ENCODE measurements at places on chromosomes 6 and 20.

DNA sequence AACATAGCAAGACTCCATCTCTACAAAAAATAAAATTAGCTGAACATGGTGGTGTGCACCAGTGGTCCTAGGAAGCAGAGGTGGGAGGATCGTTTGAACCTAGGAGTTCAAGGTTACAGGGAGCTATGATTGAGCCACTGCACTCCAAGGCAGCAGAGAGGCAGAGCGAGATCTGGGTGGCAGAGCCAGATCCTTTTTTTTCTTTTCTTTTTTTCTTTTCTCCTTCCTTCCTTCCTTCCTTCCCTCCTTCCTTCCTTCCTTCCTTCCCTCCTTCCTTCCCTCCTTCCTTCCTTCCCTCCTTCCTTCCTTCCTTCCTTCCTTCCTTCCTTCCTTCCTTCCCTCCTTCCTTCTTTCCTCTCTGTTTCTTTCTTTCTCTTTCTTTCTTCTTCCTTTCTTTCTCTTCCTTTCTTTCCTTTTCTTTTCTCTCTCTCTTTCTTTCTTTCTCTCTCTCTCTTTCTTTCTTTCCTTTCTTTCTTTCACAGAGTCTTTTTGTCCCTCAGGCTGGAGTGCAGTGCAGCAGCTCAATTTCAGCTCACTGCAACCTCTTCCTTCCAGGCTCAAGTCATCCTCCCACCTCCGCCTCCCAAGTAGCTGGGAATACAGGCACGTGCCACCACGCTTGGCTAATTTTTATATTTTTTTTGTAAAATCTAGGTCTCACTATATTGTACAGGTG, 9.2 kb upstream of the VSTM2L start:
- no peak for DNase-seq

DNA sequence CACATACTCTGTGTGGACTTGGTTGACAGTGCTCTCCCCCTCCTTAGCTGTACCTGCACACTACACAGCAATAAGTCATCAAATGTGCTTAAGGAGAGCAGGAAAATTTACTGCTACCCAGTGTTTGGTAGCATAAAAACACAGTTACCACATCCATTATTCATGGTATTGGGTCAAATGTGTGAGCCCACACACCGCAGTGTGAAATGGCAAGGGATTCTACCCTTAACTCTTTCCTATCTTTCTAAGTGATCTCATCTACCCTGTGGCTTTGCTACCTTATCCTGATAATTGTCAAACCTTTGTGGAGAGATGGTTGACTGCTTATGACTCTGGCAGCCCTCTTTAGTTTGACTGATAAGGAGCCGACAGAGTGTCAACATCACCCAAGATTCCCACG, 47.6 kb downstream of the STX11 start:
- DNase-seq, result no peak

DNA sequence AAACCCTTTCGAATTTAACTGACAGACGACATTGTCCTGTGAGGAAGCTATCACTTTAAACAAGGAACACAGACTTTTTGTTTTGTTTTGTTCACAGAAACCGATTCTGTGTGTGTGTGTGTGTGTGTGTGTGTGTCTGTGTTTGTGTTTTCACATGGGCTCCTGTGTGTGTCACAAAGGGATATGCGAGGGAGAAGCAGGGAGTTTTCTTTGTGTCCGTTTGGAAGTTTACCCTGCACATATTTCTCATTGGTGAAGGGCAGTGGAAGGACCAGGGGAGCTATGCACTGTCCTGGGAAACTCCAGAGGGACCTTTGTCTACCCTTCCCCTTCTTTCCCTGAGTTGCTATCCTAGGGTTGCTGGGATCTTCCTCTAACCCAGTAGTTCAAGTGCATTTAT, 17.7 kb downstream of the POM121L2 start:
- DNase-seq, result no peak

- no peak for DNase-seq
Measured at GRCh38 chr6:100484474-100484873, 19.8 kb upstream of the SIM1 start.

GRCh38 chr20:19112828-19113227, 99.6 kb upstream of the SLC24A3 start:
- no peak for DNase-seq

DNA sequence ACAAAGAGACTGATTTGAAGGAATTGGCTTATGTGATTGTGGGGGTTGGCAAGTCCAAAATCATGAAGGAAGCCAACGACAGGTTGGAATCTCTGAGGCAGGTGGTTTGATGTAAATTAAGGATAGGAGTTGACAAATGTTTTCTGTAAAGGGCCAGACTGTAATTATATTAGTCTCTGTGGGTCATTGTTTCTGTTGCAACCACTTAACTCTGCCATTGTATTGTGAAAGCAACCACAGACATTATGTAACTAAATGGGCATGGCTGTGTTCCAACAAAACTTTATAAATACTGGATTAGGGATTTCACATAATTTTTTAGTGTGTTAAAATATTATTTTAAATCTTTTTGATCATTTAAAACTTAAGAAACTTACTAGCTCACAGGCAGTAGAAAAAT, 199.2 kb upstream of the MYLIP start:
- DNase-seq, result no peak

GRCh38 chr6:330948-331347, 38.7 kb downstream of the DUSP22 start:
- no peak for DNase-seq

GRCh38 chr6:141472162-141472928, 660.4 kb upstream of the GJE1 start:
- no peak for DNase-seq

GRCh38 chr6:68476611-68477010, 158.5 kb upstream of the ADGRB3 start:
- DNase-seq, result no peak

DNA sequence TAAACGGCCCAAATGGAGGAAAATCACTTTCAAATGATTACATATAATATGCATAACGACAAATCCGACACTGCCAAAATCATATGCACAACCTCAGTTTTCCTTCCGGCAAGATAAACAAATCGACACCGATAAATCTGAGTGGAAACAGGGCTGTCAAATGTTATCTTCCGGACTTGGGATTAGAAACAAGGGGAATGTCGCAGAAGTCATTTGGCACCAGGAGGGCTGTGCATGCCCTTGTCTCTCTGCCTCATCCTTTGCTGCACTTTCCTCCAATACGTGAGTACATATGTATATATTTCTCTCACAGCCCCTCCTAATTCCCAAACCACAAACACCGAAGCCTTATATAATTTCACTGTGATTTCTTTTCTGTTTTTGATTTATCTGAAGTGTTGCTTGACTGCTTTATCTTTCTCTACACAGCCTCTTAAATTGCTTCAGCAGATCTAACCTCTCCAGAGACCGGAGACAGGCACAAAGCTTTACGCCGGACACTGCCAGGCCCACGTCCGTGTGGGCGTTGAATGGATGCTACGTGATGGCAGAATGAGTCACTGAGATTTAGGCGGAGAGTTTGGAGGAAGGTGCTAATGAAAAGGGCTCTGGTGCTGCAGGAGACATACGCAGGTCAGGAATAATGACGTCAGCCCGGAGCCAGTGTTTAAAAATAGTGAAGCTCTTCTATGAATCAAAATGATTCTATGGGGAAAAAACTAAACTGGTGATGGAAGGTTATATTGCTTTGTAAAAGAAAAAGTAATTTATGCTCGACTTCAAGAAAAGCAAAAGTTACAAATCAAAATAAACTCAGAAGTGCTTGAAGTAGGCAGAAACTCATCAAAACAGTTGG, 21.0 kb upstream of the PRELID3B start:
- no peak for DNase-seq

DNA sequence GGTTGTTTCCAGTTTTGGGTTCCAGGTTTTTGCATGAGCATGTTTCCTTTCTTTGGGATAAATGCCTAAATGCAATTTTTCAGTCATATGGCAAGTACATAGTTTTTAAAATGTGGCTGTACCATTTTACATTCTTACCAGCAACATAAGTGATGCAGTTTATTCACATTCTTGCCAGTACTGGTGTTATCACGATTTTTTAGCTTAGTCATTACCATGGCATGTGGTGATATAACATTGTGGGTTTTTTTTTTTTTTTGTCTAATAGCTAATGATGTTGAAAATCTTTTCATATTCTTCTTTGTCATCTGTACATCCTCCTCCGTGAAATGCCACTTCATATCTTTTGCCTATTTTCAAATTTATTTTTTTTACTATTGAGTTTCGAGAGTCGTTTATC, 2.9 kb upstream of the TDRD6 start:
- DNase-seq, result no peak

GRCh38 chr6:19070520-19070919, 683.4 kb downstream of the RNF144B start:
- DNase-seq, result no peak

- DNase-seq, result no peak
Measured at GRCh38 chr20:13068336-13068735, 59.6 kb downstream of the SPTLC3 start.

DNA sequence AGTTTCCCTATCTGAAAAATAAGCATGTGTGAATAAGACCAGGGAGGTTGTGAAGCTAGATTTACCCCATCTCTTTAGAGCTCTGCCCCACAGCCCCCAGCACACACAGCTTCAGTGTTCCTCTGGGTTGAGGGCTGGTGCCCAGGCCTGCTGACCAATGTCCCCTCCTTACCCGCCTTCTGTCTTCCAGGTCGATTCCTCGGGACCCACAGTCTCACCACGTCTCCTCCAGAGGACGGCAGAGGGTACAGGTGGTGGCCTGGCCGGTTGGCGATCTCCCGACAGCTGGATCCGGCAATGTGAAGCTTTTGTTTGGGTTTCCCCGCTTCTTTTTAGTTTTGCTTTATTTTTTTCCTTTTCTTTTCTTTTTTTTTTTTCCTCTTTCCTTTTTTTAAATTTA, 42.0 kb downstream of the STK35 start:
- no peak for DNase-seq

DNA sequence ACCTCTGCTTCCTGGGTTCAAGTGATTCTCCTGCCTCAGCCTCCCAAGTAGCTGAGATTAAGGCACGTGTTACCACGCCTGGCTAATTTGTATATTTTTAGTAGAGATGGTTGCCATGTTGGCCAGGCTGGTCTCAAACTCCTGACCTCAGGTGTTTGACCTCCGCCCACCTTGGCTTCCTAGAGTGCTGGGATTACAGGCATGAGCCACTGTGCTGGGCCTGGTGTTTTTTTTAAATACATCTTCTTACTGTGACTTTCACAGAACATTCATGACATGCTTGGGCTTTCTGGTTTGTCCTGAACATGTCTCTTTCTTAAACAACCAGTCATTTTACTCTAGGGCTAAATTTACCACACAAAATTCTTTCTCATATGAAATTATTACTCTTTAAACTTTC, 34.7 kb upstream of the FAM8A1 start:
- DNase-seq, result no peak

All from activated T-cell treated with anti-CD3 and anti-CD28 coated beads, Interleukin-2, amount 50 U/mL, for 1 hour (primary cell).